ENCODE measurements at places on chromosomes 5 and 9.

DNA sequence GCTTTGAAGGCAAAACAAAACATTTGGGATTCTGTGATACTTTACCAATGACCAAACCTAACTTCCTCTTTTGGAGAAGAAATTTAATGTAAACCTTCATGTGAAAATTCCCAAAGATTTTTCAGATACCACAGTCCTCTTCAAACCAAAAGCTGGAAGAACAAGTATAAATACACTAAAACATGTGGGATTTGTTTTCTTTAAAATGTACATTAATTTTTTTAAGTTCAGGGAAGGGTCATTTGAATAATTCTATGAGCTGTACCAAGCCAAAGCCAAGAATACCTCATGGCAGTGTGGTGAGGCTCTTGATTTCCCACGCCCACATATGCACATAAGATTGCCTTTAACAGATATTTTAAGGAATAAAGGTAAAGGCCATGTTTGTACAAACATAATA is 28.4 kb upstream of the ITGA1 start:
- no peak for DNase-seq

- DNase-seq: no peak
These were observed 213.3 kb downstream of the SEMA6A start for GRCh38 chr5:116361171-116361967.

DNA sequence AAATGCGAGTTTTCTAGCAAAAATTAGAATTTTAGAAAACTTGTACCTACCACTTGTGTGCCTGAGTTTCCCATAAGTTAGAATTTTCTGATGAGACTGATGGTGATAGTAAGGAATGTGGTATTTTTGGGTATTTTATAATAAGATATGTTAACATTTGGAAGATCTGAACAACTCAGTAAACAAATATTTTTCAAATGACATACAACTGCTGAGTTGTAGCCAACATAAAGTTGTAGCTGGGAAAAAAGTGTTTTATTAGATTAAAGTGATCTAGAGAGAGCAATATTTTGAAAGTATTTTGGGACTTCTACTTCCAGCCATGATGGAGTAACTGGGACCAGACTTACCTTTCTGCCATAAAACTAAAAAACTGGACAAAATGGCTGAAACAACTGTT is 37.9 kb downstream of the GEMIN5 start:
- DNase-seq: no peak

DNA sequence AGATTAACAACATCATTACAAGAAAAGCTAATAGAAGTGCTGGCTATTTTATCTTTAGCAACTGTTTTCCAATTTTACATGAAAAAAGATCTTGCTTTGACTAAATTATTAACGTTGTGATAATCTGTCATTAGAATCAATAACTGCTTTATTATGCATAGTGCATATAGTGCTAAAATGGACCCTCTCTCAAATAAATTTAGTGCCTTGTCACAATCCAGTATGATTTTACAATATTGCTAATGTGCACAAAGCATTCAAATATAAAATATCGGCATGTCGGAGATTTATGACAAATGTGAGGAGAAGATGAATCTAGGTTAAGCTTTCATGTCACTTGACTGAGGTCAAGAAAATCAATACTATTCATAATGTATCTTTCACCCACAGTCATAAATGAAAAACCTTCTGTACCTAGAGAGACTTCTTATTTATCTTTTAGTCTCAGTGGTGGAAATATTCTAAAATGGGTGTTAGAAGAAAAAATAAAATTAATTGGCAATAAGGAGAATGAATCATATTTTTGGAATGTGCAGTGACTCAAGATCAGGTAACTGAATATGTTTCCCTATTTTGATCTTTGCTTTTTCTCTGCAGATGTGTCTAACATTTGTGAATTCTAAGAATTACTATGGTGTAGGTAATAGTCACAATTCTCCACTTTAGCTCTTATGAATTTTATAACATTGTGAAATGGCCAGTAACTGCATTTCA is 672.9 kb upstream of the GRAMD2B start:
- DNase-seq: no peak

- no peak for DNase-seq
These were observed 64.3 kb downstream of the FEM1C start for GRCh38 chr5:115480271-115480670.

DNA sequence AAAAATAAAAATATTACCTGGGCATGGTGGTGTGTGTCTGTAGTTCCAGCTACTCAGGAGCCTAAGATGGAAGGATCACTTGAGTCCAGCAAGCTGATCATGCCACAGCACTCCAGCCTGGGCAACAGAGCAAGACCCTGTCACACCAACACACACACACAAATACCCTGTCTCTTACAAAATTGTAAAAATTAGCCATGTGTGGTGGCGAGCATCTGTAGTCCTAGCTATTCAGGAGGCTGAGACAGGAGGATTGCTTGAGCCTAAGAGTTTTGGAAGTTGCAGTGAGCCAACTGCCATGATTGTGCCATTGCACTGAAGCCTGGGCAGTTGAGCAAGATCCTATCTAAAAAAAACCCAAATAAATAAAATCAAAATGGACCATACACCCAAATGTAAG is 32.1 kb upstream of the DENND4C start:
- no peak for DNase-seq

DNA sequence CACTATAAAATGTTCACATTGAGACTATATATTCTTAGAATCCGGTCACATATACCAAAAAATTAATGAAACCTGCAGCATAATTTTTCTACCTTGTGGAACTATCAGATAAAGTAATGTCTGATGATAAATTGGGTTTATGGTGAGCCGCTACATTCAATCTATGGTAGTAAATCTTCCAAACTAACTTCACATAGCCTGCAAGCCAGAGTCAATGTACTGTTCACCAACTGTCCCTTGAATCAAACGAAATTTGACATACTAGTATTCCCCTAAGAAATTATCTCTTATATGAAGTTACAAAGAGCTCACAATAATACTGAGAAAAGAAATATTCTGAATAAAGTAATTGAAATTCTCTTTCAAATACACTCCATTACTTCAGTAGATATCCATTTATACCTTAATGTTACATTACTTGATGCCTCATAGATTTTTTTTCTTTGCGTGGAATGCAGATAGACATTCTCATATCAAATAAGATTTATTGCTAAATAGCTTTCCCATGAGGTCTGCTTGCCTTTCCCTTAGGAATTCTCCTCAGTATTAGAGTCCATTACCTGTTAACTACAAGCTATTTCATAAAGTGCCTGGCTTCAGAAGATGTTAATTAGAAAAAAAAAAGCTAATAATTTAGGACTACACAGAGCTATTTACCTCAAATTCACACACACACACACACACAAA is 169.5 kb downstream of the PTPRD start:
- DNase-seq: no peak

DNA sequence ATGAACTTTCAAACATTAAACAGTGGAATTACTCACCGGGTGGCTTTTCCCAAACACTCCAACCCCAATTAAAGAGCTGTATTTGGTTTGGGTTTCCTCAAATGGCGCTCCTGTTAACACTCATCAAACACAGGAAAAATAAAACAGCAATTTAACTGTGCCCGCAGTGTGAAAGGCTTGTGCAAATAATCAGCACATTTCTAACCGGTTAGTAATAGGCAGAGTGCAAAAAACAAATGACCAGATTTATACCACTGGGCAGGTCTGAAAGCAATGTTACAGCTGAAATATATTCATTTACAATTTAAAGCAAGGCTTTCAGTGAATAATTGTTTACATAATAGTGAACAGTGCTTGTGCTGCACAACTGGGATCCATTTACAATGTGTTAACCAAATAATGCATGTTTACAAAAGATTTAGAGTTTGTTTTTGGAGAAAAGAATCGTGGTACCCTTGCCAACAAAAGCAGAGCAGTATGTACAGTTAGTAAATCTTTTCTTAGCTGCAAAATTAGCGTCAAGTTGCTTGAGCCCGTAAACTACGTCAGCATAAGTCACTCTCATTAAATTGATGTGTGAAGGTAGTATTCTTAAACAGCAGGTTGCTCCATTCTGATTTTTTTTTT is 662.9 kb upstream of the ZNF608 start:
- DNase-seq: no peak

DNA sequence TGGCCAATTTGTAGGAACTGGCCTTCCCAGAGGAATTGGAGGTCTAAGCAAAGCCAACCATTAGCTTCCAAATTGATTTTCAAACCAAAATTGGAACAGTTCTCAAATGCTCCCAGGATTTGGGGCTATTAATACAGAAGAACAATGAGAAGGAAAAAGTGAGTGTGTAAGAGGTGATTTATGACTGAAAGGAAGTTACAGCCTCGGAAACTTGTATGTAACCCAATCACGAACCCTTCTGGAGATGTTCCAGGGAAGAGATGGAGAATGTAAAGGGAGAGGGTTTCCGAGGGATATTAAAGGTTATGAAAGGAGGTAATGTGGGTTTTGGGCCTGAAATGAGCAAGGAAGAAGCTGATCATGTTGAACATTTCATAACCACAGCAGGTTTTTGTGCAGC is 93.2 kb upstream of the CXCL14 start:
- no peak for DNase-seq

GRCh38 chr9:127796225-127796813 is 6.4 kb upstream of the FPGS start:
- DNase-seq: no peak
